Smooth muscle cell of bladder (primary cell): ENCODE measurements at places on chromosomes 7 and 10. TPM values are rescaled to one million over a fixed set of nuclear protein-coding genes. Genes with fewer than 3 reads are reported as not detected.

Gene NEUROD6
- total RNA-seq, result not detected in 2 replicates

Gene RAB19
- not detected in 2 replicates for total RNA-seq

Gene SHH
- not detected in 2 replicates for total RNA-seq

Gene CD36
- total RNA-seq, result 24.7 and 46.6 TPM in 2 replicates

Gene CUBN
- 0.85 and 1.2 TPM in 2 replicates for total RNA-seq

Gene CALHM3
- not detected in 2 replicates for total RNA-seq

Gene PPP1R3C
- 146 and 190 TPM in 2 replicates for total RNA-seq

Gene SAP25
- not detected in 2 replicates for total RNA-seq

Gene LRIT1
- total RNA-seq, result not detected in 2 replicates

Gene SH2D4B
- total RNA-seq, result not detected in 2 replicates

Gene THSD7A
- total RNA-seq, result 0.14 and 0.55 TPM in 2 replicates

Gene ARHGEF5
- total RNA-seq, result 0.71 and 0.92 TPM in 2 replicates

Gene TMEM184A
- total RNA-seq, result 0.09 and 0.14 TPM in 2 replicates

Gene OPN4
- not detected in 2 replicates for total RNA-seq

Gene GPR26
- not detected in 2 replicates for total RNA-seq

Gene IL15RA
- 4.4 and 12.2 TPM in 2 replicates for total RNA-seq

Gene PLAC9
- total RNA-seq, result 12.3 and 18.9 TPM in 2 replicates

Gene NEBL
- total RNA-seq, result under 0.01 and 0.09 TPM in 2 replicates

Gene MINPP1
- 32.4 and 40.0 TPM in 2 replicates for total RNA-seq

Gene CHN2
- 0.71 and 2.1 TPM in 2 replicates for total RNA-seq

Gene ZNF722
- not detected in 2 replicates for total RNA-seq

Gene FKBP6
- total RNA-seq, result under 0.01 TPM in 1 of 2 replicates, not detected in the other
